CD4-positive, alpha-beta T cell treated with Interleukin-1 beta for 1 hour (primary cell): ENCODE measurements at places on chromosomes 6 and 20.

DNA sequence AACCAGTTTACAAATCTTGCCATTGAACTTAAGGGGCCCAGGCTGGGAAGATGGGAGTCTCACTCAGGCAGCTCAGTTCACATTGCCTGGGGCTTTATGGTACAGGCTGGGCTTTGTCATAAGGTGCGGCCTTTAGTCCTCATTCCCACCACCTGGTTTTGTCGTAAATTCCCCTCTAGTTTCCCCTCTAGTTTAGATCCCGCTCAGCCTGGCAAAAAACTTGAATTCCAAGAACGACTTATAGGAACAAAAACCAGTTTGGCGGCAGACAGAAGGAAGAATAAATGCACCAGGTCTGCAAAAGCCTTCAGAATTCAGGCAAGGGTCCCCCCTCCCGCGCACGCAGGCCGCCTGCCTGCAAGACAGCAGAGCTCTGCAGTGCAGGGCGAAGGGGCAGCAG lies 4.1 kb downstream of the BMP7 start:
- no peak for DNase-seq

GRCh38 chr6:2231438-2231837 lies 14.0 kb downstream of the GMDS start:
- DNase-seq: no peak

DNA sequence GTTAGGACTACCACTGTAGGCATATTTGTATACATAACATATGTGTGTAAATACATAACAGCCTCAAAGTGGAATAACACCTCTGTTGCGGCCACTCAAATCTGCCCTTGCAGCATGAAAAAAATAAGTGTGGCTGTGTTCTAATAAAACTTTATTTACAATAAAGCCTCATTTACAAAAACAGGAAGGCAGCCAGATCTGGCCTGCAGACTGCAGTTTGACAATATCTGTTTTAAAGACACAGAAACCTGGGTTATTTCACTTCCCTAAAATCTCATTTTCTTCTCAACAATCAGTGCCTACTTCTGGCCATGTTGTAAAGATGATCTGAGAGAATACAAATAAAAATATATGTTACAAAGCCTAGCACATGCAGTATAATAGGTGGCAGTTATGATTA lies 53.9 kb upstream of the SCML4 start:
- no peak for DNase-seq

DNA sequence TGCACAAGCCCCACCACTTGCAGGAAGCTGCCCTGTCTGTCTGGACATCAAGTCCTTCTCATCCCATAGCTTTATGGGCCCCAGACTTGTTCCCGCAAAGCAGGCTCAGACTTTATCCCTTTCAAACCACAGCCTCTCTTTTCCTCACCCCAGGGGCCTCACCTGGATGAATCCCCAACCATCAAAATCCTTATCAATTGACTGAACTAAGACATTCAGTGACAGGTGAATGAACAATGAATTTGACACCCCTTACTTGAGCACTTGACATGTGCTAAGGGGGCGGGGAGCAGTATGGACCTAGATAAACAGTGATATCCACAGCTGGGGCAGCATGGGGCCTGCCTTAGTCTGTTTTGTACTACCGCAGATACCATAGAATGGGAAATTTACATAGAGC lies 5.0 kb downstream of the RAB44 start:
- DNase-seq: no peak

GRCh38 chr6:144013486-144013909 lies 5.4 kb upstream of the PLAGL1 start:
- peak; percentile 53 for DNase-seq

DNA sequence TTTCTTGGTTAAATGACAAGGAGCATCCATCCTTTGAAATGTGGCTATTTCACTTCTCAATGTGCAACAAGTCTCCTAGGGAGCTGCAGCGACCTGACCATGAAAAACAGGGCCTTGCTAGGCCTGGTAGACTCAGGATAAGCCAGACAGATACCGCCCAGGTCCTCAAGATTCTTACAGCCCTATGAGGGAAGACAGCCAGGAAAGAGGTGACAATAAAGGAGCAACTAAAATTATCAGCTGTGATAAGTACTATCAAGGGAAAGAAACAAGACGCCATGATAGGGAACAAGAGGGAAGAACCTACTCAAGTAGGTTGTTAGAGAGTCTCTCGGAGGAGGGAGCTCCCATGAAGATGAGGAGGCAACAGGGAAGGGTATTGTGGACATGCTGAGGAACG lies 51.4 kb upstream of the EMILIN3 start:
- DNase-seq: no peak

- DNase-seq: no peak
These were observed 130.7 kb downstream of the DHX35 start for GRCh38 chr20:39092733-39093410.

GRCh38 chr20:58340151-58340550 lies 30.6 kb downstream of the RAB22A start:
- DNase-seq: no peak

DNA sequence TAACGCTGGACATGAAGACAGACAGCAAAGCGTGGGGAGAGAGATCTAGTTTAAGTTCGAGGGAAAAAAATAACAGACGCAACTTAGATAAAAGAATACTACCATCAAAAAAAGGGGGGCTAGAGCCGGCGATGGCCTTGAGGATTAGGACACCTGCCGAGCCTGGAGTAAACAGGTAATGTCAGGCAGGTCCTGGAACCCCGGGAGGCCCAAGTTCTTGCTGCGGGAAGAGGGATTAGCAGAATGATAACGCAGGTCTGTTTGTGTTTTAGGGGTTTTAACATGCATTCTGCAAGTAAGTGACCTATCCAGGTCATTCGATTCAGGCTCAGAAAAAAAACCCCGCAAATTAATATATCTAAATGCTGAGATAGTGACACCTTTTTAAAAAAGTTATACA lies 754 bp upstream of the TMEM170B start:
- no peak for DNase-seq

DNA sequence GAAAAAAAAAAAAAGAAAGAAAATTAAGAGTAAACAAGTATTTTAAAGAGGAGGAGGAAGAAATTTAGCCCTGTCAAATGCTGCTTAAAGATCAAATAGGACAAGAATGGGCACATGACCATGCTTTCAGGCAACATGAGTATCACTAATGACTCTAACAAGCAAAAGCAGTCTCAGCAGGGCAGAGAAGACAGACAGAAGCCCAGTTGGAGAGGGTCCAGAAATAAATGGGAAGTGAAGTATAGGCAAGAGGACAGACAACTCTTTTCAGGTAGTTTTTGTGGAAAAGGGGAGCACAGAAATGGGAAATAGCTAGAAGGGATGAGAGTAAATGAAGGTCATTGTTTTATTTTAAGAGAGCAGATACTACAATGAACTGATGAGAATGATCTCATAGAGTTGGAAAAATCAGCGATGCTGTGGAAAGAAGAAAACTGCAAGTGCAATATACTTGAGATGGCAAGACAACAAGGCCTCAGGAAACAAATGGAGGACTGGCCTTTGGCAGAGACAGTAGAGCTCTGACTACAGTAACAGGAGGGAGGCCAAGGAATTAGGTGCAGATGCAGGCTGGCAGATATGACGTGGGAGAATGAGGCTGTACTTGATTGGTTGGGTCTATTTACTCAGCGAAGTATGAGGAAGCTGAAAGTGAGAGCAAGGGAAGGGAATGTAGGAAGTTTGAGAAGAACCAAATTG lies 40.3 kb downstream of the KIF6 start:
- no peak for DNase-seq

GRCh38 chr6:28248916-28249315 lies 3.2 kb downstream of the ZKSCAN4 start:
- DNase-seq: no peak

- DNase-seq: no peak
These were observed 80.2 kb upstream of the OPRM1 start for GRCh38 chr6:153958860-153959259.

DNA sequence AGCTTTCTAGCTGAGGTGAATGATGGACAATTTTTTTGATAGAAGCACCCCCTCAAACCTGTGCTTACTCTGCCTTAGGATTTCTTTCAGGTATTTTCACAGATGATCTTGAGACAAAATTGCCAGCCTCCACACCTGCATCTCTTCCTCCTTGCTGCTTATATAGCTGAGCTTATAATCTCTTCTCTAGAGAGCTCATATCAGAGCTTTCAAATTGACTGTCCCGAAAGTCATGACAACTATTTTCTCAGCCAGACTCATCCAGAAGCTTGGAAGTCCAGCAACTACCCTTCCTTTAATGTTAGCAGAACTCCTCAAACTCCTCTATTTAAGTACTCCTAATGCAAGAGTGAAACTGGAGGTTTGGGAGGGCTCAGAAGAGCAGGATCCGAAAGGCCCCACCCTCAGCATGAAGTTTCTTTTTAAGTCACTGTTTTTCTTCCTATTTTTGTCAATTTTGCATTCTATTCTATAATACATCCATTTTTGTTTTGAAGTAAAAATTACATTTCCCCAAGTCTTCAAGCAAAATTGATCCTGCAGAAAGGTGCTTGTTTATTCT lies 12.7 kb downstream of the CGA start:
- DNase-seq: no peak

- no peak for DNase-seq
These were observed 365.9 kb downstream of the RNF144B start for GRCh38 chr6:18753076-18753475.

- DNase-seq: no peak
These were observed 42.5 kb downstream of the HLA-G start for GRCh38 chr6:29870104-29870503.

DNA sequence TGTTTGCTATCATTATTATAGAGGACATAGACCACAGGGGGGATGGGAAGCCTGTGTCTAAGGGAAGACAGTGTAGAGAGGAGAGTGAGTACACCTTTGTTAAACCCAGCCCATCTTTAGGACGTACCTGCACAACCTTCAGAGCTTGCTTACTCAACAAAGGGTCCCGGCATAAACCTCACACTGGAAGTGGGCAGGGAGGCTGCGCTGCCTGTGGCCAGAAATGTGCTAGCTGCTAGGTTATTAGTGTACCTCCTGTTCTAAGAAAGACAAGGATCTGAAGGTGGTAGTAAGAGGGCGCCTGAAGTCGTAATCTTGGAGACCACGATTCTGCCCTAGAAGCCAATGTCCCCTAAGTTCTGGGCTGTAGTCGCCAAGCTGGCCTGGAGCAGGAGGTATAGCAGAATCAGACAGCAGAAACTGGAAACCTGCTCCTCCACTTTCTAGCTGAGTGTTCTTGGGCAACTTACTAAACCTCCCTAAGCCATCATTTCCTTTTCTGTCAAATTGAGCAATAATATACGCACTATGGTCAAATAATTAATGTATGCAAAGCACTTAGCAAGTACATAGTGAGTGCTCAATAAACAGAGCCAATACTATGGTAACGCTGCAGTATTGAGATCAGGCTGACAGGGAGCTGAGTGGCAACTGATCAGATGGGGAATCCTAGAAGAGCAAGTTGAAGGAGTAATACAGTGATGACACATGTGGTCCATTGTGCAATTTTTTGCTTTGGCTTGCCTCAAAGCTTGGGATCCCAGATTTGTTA lies 16.8 kb upstream of the AKIRIN2 start:
- peak; percentile 38 for DNase-seq

- no peak for DNase-seq
These were observed 16.0 kb downstream of the LINC00237 start for GRCh38 chr20:21090111-21090618.

GRCh38 chr6:44674226-44675155 lies 287.0 kb downstream of the CDC5L start:
- no peak for DNase-seq
